ENCODE measurements at places on chromosomes 16 and 17.

GRCh38 chr17:71502443-71502842, 618.4 kb upstream of the SOX9 start:
- H3K27ac ChIP-seq: no peak overlapping the region
- no peak for DNase-seq
- no peaks in the 10 kb centered on the region for H3K27me3 ChIP-seq

GRCh38 chr16:86075488-86075785, 176.5 kb downstream of the IRF8 start:
- H3K36me3 ChIP-seq: no peaks in the 10 kb centered on the region
- no peak overlapping the region for H3K27ac ChIP-seq
- no peaks in the 10 kb centered on the region for H3K27me3 ChIP-seq
- no peak for DNase-seq
- H3K4me3 ChIP-seq: no peak overlapping the region

DNA sequence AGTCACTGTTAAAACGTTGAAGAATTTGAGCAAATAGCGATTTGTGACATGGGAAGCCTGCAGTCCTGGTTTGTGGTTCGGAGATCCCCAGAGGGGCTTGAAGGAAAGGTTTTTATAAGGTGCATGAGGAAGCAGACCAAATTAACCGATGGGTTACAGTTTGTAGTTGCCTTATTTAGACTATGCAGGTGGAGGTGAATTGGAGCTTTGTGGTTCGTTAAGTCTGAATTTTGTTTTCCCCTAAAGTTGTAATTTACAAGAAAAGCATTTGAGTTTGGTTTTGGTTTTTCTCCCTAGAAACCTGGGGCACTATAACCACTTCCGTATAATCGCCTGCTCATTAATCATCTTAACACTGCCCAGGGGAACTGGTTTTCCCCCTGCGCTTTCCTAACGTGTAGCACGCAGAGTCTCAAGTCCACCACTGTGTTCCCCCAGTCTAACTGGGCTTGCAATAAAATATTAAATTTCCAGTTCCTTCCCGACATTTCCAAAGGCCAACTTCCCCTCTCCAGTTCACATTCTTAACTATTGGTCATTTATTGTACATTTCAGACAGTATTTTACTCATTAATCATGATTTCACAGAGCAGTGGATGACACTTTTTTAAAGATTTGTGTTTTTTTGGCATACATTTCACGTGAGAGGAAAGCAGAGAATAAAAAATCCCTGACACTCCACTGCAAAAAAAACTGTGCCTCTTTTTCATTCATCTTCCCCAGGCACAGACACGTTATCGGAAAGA, 932 bp downstream of the ZNF267 start:
- H3K27me3 ChIP-seq: no peaks in the 10 kb centered on the region
- DNase-seq: no peak
- H3K27ac ChIP-seq: peak overlapping the region; percentile 90
- no peaks in the 10 kb centered on the region for H3K36me3 ChIP-seq
- H3K4me1 ChIP-seq: no peaks in the 10 kb centered on the region

DNA sequence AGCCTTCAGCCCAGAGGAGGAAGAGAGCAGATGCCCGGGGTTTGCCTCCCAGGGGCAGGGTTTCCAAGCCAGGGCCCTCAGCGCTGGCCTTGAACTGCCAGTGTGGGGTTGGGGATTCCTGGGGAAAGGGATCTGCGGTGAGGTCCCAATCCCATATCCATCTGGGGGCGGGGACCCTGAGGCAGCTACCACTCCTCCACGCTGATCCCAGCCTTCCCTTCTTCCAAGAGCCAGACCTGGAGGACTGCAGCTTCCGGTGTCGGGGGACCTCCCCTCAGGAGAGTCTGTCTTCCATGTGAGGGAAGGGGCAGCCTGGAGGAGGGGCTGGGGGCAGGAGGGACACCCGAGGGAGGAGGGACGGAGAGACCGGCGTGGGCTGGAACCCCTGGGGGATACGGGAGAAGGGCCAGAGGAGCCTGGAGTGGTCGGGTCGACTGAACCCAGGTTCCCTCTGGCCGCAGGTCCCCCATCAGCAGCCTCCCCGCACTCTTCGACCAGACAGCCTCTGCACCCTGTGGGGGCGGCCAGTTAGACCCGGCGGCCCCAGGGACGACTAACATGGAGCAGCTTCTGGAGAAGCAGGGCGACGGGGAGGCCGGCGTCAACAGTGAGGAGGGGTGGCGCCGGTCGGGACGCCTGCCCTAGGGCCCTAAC, 10.7 kb upstream of the CISD3 start:
- H3K4me1 ChIP-seq: no peaks in the 10 kb centered on the region
- no peaks in the 10 kb centered on the region for H3K27me3 ChIP-seq
- no peak overlapping the region for H3K27ac ChIP-seq
- peaks cover 6% of the 10 kb centered on the region for H3K36me3 ChIP-seq
- H3K4me3 ChIP-seq: no peak overlapping the region

DNA sequence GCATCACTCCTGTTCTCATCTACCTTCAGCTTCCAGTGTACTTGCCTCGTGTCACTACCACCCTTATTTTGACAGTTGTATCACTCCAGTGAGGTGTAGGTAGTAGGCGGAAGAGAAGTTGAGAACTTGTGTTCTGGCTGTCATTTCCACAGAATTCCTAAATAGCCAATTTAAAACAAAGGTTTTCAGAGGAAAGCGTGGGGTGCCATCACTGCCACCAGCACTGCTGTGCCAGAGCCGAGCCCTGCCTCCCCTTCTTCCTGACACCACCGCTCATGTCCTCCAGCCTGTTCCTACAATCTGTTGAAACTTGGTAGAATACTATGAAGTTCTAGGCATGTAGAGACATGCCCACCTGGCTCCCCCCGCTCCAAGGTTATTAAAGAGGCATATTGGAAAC, 215.8 kb downstream of the TANC2 start:
- no peak overlapping the region for H3K4me3 ChIP-seq
- DNase-seq: no peak
- H3K27me3 ChIP-seq: no peaks in the 10 kb centered on the region
- H3K27ac ChIP-seq: no peak overlapping the region
